ENCODE measurements at places on chromosomes 12 and 14.

DNA sequence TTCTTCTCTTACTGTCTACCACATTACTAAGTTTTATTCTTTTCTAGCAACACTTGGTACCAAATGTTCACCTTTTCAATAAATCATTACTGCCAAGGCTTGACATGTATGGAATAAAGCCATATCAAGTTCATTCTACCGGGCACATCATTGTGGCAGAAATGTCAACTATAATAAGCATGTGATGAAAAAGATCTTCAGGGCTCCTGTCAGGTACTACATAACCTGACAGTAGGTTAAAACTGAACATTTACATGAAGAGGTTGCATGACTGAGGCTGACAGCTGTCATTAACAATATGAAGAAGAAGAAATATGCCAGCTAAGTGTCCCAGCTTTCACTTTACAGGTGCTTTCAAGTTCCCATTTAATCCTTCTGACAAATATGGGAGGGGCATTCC lies 178.9 kb downstream of the KCNH5 start:
- DNase-seq: no peak

DNA sequence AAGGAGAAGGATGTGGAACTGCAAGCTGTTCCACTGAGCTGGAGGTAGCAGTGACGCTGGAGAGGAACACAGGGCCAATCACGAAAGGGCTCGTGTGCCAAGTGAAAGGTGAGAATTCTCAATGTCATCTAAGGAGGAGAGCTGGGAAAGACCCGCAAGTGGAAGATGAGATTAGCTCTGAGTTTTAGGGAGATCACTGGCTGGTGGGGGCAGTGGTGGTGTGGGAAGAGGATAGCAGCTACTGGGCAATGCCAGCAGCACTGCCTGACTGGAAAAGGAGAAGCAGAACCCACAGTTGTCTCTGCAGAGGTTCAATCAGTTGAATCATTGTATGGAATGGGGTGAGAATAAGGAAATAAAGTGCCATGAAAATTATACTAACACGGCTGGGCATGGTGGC lies 27.8 kb downstream of the SLC25A47 start:
- DNase-seq: no peak

- no peak for DNase-seq
Observed at GRCh38 chr14:94671870-94672444, 59.8 kb downstream of the SERPINA3 start.

- no peak for DNase-seq
Observed at GRCh38 chr14:89336338-89336737, 80.7 kb downstream of the FOXN3 start.

GRCh38 chr14:65382586-65382985 lies 29.9 kb upstream of the FUT8 start:
- DNase-seq: no peak

GRCh38 chr14:54935958-54936357 lies 33.3 kb upstream of the GCH1 start:
- DNase-seq: no peak

DNA sequence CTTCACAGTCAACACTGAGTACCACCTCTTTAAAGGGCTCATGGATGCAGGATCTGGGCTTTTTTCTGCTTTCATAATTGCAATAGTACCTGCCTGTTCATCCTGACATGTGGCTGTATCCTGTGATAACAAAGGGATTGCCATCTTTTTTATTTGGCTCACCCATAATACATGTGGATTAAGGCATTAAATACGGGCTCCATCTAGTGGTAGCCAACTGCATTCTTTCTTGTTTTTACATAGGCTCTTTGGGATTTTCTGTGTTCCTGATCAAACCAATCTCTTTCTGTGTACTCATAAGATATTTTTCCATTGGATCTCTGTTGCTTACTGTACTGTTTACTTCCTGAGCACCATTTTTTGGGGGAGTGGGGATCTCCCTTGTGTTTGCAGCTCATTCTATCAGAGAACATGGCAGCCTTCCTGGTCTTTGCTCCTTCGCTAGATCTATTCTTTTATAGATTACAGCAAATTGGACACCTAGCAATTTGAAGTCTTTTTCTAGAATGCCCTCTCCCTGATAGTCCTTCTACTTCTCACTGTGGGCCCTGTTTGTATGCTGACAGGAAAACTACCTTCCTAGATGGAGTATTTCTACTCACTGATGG lies 723.4 kb upstream of the MDGA2 start:
- DNase-seq: peak; percentile 28

- DNase-seq: no peak
Observed at GRCh38 chr14:103705504-103706284, 9.6 kb downstream of the XRCC3 start.
